ENCODE measurements at places on chromosomes 12 and 14.

DNA sequence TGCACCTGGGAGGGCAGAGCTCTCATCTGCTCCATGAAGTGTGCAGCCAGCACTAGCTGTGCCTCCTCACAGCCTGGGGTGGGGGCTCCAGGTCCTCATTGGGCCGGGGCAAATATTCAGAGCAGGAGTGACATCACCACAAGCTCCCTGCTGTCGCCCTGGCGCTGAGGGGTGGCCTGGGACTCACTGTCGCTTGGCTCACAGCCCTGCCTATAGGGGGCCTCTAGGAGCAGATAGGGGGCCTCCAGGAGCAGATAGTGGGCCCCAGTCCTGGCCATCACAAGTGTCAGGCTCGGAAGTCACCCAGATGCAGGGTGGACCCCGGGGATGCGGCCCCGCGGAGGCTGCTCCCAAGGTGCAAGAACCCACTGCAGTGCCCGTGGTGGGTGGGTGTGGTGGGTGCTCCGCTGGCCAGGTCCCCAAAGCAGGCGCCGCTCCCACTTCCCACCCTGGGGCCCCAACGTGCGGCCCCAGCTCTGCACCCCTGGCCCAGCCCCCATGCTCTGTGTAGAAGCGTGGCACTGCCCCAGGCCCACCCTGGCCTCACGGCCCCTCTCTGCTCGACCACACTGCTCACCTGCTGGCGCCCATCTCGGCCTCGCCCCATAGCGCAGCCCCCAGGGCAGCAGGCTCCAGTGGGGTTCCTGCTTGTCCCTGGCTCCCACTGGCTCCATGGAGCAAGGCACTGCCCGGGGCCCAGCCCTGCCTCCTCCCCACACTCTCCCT is 18.0 kb downstream of the SYNJ2BP start:
- DNase-seq: no peak

- DNase-seq: no peak
These were observed 18.9 kb downstream of the C2CD5 start for GRCh38 chr12:22525426-22525825.

DNA sequence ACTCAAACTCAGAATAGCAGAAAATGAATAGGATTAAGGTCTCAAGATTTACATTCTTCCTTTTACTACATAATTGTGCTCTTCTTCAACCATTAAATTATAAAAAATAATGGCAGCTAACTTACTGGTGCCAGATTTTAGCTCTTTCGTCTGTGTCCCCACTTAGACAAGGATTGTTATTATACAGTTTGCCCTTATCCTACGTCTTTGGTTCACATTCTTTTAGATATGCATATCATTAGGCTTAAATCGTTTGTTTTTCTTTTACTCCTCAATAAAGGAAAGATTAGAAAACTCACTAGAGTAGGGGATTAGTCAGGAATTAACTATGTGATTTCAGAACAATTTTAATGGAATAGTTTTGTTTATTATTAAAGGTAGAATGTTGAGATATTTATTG is 129.6 kb upstream of the GARIN2 start:
- DNase-seq: no peak

DNA sequence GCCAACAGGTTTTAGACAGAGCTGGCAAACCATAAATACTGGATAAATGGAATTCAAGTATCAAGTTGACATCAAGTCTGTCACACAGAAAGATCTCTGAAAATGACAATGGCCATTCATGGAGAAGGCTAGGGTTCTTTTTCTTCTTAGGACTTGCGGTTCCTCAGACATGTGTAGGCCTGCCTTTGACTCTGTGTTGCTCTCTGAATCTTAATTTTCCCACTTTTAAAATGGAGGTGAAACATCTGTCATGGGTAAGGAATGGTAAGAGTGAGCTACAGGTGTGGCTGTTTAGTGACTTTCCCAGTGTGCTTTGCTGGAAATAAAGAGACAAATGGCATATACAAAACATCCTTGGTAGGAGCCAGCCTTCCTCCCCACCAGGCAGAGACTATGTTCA is 79.2 kb downstream of the PTCSC3 start:
- DNase-seq: no peak

GRCh38 chr14:103395244-103395643 is 10.0 kb downstream of the MARK3 start:
- DNase-seq: no peak

DNA sequence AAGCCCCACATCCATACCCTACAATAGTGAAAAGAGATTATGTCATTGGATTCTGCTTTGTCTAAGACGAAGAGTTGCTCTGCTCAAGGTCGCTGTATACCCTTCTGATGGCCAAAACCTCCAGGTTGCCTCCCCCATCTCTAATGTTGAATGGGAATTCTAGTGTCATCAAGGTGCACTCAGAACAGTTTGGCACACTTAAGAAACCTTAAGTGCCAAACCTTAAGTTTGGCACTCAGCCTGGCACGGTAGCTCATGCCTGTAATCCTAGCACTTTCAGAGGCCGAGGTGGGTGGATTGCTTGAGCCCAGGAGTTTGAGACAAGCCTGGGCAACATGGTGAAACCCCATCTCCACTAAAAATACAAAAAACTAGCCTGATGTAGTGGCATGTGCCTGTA is 1245.6 kb upstream of the SEL1L start:
- DNase-seq: no peak

- DNase-seq: no peak
These were observed 32.2 kb upstream of the RD3L start for GRCh38 chr14:103974575-103974974.

DNA sequence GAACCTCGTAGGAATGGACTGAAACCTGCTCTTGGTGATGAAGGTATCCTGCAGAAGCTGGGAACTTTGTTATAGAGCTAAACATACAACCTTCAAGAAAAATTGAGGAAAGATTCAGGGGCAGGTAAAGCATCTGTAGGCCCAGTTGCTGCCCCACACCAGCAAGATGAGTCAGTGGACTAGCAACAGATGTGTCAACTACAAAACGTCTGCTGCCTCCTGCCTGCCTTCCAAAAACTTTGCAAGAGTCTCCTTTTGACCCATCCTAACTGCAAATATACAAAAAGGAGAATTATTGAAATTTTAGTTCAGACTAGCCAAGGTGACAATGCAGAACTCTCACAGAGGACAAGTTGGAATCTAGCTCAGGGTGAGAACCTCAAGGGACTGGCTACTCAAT is 60.9 kb upstream of the TMTC1 start:
- no peak for DNase-seq

- DNase-seq: no peak
These were observed 32.9 kb downstream of the FIGNL2 start for GRCh38 chr12:51815571-51815970.

DNA sequence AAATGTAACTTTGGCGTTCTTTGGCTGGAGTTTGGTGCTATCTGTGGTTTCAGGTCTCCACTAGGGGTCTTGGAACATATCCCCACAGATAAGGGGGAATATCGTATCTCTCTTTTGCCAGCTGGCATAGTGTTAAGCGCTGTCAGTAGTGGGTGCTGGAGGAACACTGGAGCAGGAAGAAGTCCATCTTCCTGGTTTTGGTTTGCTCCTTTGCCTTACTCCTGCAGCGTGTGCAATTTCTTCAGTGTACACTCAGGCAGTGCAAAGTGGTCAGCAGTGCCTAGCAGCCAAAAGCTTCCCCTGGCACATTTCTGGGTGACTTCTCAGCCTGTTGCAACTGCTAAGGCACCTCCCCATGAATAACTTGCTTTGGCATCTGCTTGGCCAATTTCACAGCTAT is 11.7 kb upstream of the RIPK3 start:
- no peak for DNase-seq

GRCh38 chr14:55404173-55404854 is 7.3 kb downstream of the ATG14 start:
- DNase-seq: no peak

DNA sequence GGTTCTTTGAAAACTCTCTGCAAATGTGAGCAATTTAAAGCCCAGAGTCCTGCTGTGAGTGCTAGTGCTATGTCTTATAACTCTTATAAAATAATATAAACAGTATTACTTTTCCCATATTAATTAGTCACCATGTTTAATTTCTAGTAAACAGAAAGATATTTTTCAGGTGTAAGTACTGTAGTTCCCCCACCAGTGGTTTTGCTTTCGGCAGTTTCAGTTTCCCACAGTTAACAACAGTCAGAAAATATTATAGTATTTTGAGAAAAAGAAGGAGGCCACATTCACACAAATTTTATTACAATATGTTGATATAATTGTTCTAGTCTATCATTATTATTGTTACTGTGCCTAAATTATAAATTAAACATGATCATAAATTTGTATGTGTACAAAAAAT is 800.5 kb downstream of the LRFN5 start:
- no peak for DNase-seq

- no peak for DNase-seq
These were observed 71.8 kb upstream of the GZMB start for GRCh38 chr14:24705840-24706239.

GRCh38 chr14:21162081-21162480 is 6.2 kb upstream of the OR5AU1 start:
- DNase-seq: no peak

Measured in GM04504 (cell line).